Thoracic aorta endothelial cell (primary cell): ENCODE measurements at places on chromosomes 1 and 21. TPM values are rescaled to one million over a fixed set of nuclear protein-coding genes. Genes with fewer than 3 reads are reported as not detected.

Gene ADAMTS1
- 131 and 144 TPM in 2 replicates for total RNA-seq

Gene PPIAL4G
- not detected in 2 replicates for total RNA-seq

Gene F3
- 2.9 and 3.3 TPM in 2 replicates for total RNA-seq

Gene PEF1
- total RNA-seq = 63.0 and 76.7 TPM in 2 replicates

Gene PRELP
- 0.07 TPM in 1 of 2 replicates, not detected in the other for total RNA-seq

Gene LDLRAD1
- not detected in 2 replicates for total RNA-seq

Gene SLC44A5
- total RNA-seq = 12.5 and 14.6 TPM in 2 replicates

Gene PEAR1
- 45.9 and 50.5 TPM in 2 replicates for total RNA-seq

Gene S100A6
- total RNA-seq = 557 and 593 TPM in 2 replicates

Gene LCE2A
- not detected in 2 replicates for total RNA-seq

Gene LRRIQ3
- total RNA-seq = 0.93 and 1.0 TPM in 2 replicates

Gene HOOK1
- total RNA-seq = under 0.01 TPM in 1 of 2 replicates, not detected in the other

Gene SLC35E2B
- total RNA-seq = 27.7 and 37.2 TPM in 2 replicates

Gene KMO
- not detected in 2 replicates for total RNA-seq

Gene NPL
- 1.3 and 1.7 TPM in 2 replicates for total RNA-seq

Gene HSPG2
- 1,789 and 2,347 TPM in 2 replicates for total RNA-seq

Gene EXOC8
- 29.7 and 31.1 TPM in 2 replicates for total RNA-seq

Gene BTBD8
- total RNA-seq = 2.1 and 2.9 TPM in 2 replicates

Gene NPPA
- not detected in 2 replicates for total RNA-seq

Gene FOXO6
- total RNA-seq = 0.14 and 0.66 TPM in 2 replicates

Gene SLC45A1
- 0.40 and 0.57 TPM in 2 replicates for total RNA-seq

Gene DNM3
- 3.3 and 4.7 TPM in 2 replicates for total RNA-seq

Gene DYNLT5
- 0.27 and 1.6 TPM in 2 replicates for total RNA-seq

Gene SYNC
- total RNA-seq = 7.8 and 10.9 TPM in 2 replicates

Gene GJA9
- total RNA-seq = not detected in 2 replicates

Gene CFAP74
- not detected in 2 replicates for total RNA-seq

Gene C8A
- not detected in 2 replicates for total RNA-seq

Gene NES
- 240 and 287 TPM in 2 replicates for total RNA-seq

Gene C4BPB
- total RNA-seq = not detected in 2 replicates

Gene CXADR
- total RNA-seq = 13.8 and 17.7 TPM in 2 replicates

Gene IGSF5
- total RNA-seq = not detected in 2 replicates

Gene LAX1
- total RNA-seq = 0.13 and 0.14 TPM in 2 replicates

Gene PTGS2
- 12.9 and 61.7 TPM in 2 replicates for total RNA-seq

Gene CSMD2
- under 0.01 and 0.14 TPM in 2 replicates for total RNA-seq

Gene MARK1
- total RNA-seq = 2.7 and 2.8 TPM in 2 replicates

Gene ITGB2
- total RNA-seq = 0.07 TPM in 1 of 2 replicates, not detected in the other

Gene GBP6
- not detected in 2 replicates for total RNA-seq

Gene RCOR3
- 29.4 and 29.7 TPM in 2 replicates for total RNA-seq

Gene MLLT11
- 7.5 and 11.7 TPM in 2 replicates for total RNA-seq

Gene NTMT2
- not detected in 2 replicates for total RNA-seq

Gene NOS1AP
- 2.5 and 2.9 TPM in 2 replicates for total RNA-seq

Gene ETV3L
- not detected in 2 replicates for total RNA-seq

Gene CD247
- total RNA-seq = 0.14 and 0.53 TPM in 2 replicates

Gene C1QA
- total RNA-seq = not detected in 2 replicates

Gene FMN2
- total RNA-seq = not detected in 2 replicates

Gene HSD3B1
- total RNA-seq = not detected in 2 replicates

Gene ZFYVE9
- total RNA-seq = 48.4 and 50.0 TPM in 2 replicates

Gene TFF2
- not detected in 2 replicates for total RNA-seq

Gene TSSK3
- total RNA-seq = 0.27 and 0.65 TPM in 2 replicates

Gene OR2M3
- total RNA-seq = not detected in 2 replicates

Gene SLC44A3
- total RNA-seq = 0.14 and 1.1 TPM in 2 replicates

Gene TFF1
- not detected in 2 replicates for total RNA-seq

Gene AUNIP
- 5.2 and 6.5 TPM in 2 replicates for total RNA-seq

Gene PCP4L1
- not detected in 2 replicates for total RNA-seq

Gene RXFP4
- total RNA-seq = not detected in 2 replicates

Gene ANKRD35
- total RNA-seq = 0.13 and 0.14 TPM in 2 replicates
